ENCODE measurements at places on chromosomes 4 and X.

GRCh38 chr4:71184195-71184781 is 154.5 kb upstream of the SLC4A4 start:
- peak; percentile 47 for DNase-seq

DNA sequence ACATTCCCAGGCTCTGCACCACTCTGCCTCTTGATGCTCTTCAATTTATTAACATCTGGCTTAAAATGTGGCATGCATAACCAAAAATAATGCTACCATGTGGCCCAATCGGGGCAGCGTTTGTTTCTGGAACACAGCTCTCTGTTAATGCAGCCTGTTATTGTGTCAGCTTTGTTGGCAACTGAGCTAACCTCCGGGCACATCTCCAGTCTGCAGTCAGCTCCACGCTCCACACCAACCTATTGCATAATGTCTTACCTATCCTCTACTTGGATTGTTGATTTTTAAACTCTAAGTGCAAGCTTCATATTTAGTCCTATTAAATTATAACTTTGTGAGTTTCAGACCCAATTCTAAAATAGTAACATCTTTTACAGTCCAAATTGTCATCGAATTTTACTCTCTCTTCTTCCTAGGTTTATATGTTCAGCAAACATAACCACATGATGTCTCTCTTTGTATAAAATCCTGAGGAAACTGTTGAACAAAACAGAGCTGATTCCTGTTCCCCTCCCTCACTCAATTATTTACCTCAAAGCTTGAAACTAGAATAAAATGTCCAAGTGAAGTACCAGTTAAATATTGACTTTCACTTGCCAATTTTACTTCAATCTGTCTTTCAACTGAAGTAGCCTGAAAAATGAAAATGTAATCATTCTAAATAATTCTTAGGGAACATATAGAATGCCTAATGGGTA is 92.2 kb upstream of the RAPGEF2 start:
- DNase-seq = peak; percentile 59

- DNase-seq = peak; percentile 68
These were observed 9.4 kb upstream of the NKX1-1 start for GRCh38 chr4:1415681-1415981.

DNA sequence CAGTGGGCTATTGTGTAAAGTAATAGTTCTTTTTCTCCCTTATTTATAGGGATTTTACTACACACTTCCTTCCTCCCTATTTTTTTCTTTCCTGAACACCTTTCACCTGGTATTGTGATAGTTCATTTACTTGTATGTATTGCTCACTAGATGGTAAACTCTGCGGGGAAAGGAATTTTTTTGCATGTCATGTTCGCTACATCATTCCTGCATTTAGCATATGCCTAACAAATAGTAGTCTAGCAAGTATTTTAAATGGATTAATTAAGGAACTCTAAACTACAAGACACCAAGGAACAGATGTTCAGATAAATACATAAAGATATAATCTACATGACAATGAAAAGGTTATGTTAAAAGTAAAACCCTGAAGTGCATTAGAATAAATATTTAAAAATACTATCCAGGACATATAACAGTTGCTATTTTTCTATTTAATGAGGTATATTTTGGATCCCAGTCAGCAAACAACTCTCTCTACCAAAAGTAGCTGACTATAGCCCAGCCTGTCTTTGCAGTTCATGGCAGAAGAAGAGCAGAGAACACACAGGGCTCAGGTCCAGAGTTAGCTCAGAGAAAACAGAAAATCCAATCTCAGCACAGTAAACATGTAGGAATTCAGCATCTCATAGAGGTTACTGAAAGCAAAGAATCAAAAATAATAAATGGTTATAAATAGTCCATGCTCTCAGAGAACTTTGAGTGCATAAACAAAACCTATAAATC is 87.8 kb downstream of the PACRGL start:
- no peak for DNase-seq

DNA sequence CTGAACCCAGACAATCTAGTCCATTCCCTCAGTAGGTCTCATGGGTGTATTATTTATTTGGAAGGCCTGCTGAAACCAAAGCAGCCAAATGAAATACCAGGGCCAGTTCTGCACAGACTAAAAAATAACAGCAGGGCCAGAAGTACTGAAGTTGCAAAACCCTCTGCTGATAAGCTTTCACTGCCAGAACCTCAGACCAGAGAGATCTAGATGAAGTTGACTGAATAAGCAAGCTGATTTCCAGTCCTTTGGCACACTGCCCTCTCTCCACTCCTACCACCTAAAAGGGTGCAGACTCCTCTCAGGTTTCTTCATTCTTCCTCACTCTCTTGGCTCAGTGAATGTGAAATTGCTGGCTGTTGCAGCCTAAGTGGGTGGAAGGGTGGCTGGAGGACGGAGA is 276.7 kb upstream of the KLF3 start:
- no peak for DNase-seq

DNA sequence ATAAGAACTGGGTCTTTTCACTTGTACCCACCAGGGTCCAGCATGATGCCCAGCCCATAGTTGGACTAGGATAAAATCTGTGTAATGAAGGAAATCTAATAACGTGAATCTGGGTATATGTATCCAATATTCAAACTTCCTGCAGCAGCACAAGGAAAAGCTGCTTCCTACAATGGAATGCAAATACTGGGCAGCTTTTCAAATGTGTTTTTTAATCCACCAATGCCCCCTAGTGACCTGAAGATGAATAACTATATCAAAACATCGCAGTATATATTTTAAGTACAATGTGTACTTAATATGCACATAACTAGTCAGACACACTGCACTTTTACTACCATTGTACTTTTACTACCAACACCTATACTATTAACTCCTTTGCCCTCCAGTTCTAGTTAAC is 5.3 kb downstream of the APOO start:
- peak; percentile 50 for DNase-seq

- DNase-seq = no peak
These were observed 28.4 kb downstream of the SMARCA1 start for GRCh38 chrX:129494887-129495286.

DNA sequence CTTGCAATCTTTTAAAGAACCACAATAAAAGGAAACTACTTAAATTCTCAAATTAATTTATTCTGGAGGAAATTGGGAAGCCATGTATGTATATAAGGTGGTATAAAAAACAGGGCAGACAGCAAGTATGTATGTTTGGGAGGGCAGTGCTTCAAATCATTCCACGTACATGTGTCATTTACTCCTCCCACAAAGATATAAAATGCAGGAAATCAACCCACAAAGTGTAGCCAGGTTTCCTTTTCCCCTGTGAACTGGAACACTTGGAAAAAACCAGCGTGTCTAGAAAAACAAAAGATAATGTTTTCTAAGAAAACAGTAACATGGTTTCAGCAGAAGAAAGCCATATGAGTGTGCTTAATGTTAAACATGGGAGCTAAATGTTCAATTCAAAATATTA is 156.7 kb upstream of the FAM47A start:
- DNase-seq = no peak

- peak; percentile 26 for DNase-seq
These were observed 137.6 kb downstream of the TECRL start for GRCh38 chr4:64271601-64272081.

DNA sequence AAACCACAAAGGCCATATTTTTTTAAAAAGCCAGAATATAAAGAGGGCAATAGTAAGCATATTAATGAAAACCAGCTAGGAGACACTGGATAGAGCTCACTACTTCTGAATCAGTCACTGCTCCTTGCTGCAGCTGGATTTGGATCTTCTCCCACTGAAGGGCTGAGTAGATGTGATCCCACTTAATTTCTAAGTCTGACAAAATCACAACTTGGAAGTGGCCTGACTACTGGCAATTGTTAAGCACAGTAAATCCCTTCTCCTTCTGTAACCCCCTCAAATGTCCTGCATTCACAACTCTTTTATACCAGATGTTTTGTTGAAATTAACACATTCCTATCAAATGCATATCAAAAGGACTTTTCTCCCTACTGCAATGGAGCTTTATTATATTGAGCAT is 72.9 kb downstream of the AMMECR1 start:
- no peak for DNase-seq

- no peak for DNase-seq
These were observed 41.3 kb upstream of the PRKG2 start for GRCh38 chr4:81256059-81256970.

DNA sequence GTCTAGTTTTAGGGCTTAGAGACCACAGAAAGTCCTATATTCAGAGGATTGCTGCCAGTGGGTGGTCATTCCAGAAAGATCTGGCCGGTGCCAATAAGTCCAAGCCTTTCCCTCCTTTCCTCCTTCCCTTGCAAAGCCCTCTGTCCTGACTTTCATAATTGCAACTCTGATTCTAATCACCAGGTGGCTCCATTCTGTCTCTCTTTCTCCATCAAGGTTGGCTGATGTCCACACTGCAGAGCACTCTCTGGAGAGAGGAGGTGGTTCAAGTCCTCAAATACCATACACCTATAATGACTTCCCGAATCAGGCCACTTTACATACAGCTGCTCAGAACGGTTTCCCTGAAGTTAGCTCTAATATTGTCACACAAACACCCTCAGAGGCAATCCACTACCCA is 22.4 kb upstream of the ARMCX4 start:
- DNase-seq = peak; percentile 39

- DNase-seq = no peak
These were observed 186.9 kb downstream of the CAMK2D start for GRCh38 chr4:113574636-113575103.

Data from NCI-H146 (cell line).